Esophagus squamous epithelium (tissue), 5 donors: ENCODE measurements at places on chromosomes 6 and 20. TPM values are rescaled to one million over a fixed set of nuclear protein-coding genes. Genes with fewer than 3 reads are reported as not detected.

- no peak for DNase-seq
Observed at GRCh38 chr20:5570452-5570851, 179.7 kb upstream of the SHLD1 start.

- peak; percentile 10 for DNase-seq
Observed at GRCh38 chr6:30130887-30131862, 4.8 kb upstream of the TRIM40 start.

The SGK2 gene
- not detected for total RNA-seq

GRCh38 chr20:1526896-1527295, 30.6 kb downstream of the SIRPD start:
- no peak for DNase-seq

The UBE2C gene
- total RNA-seq: 17.8 TPM

The PDCD2 gene
- 71.3 TPM for total RNA-seq

The NKX2-4 gene
- total RNA-seq: not detected

The MAFB gene
- 36.2 TPM for total RNA-seq

The BHLHE23 gene
- not detected for total RNA-seq

DNA sequence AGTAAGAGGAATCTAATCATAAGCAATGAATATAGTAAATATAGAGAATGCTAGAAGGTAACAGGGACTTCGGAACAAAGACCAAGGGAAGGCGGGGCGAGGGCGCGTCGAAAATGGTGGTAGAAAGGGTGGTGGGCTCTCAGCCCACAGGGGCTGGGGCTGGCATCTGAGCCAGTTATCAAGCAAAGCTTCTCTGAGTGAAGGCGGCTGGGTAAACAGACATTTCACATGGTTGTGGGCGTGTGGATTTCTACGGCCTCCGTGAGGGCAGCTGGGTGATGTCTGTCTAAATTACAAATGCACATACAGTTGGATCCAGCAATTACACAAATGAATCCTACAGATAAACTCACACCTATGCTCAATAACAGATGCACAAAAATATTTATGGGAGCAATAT, 56.6 kb downstream of the TOX2 start:
- no peak for DNase-seq

The RSPH9 gene
- total RNA-seq: 0.15 TPM
